Tibial artery (tissue), 4 donors: ENCODE measurements at places on chromosomes 2 and 18.
A peak's percentile ranks its signal among the peaks of the same experiment; 100 is the strongest.

GRCh38 chr2:43685357-43685756 lies 9.1 kb upstream of the C1GALT1C1L start:
- DNase-seq, result no peak

GRCh38 chr2:67164771-67165522 lies 232.2 kb upstream of the ETAA1 start:
- DNase-seq, result no peak

DNA sequence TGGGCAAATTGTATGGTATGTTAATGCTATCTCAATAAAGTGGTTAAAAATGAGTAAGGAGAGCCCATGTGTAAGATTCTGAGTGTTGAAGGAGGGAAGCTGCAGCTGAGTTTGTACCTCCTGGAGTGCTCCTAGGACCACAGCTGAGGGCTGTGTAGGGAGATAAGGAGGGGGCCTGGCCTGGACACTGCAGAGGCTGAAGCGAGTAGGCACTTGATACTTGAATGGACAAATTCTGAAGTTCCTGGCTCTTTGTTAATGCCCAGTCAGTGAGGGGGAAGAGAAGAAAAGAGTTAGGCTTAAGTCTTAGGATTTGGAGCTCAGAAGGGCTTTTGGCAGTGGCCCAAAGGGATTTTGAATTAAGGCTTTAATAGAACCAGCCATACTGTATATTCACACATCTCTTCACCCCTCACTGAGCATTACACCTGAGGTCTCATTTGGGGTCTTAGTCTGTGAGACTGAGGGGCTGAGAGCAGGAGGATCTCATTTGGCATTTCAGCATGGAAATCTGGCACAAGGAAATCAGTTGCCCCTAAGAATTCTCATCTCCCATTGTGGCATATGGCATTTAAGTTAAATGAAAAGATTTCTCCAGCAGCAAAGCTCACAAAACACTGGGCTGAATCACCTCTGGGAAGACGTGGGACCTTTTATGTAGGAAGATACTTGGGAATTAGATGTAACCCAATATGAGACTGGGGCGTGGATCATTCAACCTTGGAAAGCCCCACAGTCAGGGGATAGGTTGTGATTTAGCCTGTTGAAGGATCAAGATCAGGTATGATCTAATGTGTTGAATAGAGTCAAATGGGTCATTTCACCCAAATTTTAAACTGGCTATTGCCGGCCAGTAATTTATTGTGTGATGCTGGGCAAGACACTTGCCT lies 46.8 kb downstream of the LIPG start:
- DNase-seq, result no peak

DNA sequence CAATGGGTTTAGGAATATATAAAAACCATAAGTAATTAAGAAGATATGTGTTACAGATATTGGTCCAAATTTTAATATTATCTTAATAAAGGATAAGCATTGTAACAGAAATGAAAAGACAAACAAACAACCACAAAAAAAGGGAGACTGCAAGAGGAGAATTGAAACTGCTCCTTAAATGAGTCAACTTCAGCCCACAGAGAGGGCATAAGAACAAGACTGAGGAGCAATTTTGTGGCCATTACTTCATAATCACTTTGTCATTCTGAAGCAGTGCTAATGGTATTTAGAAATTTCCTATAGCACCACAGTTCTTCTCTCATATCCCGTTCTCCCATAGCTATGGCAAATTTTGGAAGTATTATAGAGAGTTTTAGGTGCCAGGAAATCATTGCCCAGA lies 193.2 kb upstream of the HNMT start:
- no peak for DNase-seq

DNA sequence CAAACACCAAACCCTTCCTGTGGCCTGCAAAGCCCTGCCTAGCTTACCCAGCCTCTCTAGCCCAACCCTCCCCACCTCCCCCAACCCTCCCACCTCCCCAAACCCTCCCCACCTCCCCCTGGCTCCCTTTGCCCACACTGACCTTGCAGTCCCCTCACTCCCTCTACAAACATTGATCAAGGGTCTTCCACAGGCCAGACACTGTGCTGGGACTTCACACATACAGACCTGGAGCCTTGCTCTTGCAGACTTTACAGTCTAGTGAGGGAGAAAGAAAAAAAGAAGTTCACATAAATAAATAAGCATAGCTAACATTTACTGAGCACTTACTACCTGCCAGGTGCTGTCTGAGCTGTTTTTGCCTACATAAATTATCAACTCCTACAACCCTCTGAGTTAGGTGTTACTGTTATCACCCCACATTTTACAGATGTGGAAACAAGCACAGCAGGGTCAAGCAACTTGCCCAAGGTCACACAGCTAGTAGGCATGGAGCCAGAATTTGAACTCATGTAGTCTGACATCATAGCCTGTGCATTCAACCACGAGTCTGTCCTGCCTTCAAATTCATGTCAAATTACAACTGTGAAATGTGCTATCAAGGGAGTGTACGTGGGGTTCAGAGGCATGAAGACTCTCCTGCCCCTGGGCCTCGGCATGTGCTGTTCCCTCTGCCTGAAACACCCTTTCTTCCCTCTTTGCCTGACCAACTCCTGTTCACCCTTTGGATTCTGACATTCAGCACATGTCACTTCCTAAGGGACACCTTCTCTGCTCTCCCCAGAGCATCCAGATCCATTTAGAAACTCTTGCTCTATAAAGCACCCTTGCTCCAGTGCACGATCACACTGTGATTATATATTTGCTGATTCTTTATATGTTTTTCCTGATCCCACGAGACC lies 209.9 kb downstream of the TNS1 start:
- peak; percentile 29 for DNase-seq

- no peak for DNase-seq
Measured at GRCh38 chr18:73384246-73384645, 516.5 kb upstream of the NETO1 start.
